ENCODE measurements at places on chromosomes 12 and 14. TPM values are rescaled to one million over a fixed set of nuclear protein-coding genes. Genes with fewer than 3 reads are reported as not detected.
A peak's percentile ranks its signal among the peaks of the same experiment; 100 is the strongest.

- peak; percentile 2 for DNase-seq
- no peak overlapping the region for H3K27ac ChIP-seq
- H3K4me3 ChIP-seq: no peak overlapping the region
- no peaks in the 10 kb centered on the region for H3K36me3 ChIP-seq
Observed at GRCh38 chr12:65152012-65152411, 17.4 kb upstream of the LEMD3 start.

- H3K4me3 ChIP-seq: no peak overlapping the region
- no peak overlapping the region for H3K27ac ChIP-seq
- DNase-seq: no peak
- H3K27me3 ChIP-seq: no peaks in the 10 kb centered on the region
Observed at GRCh38 chr12:47245623-47246022, 165.9 kb upstream of the AMIGO2 start.

PAX9 gene
- total RNA-seq: not detected

DNA sequence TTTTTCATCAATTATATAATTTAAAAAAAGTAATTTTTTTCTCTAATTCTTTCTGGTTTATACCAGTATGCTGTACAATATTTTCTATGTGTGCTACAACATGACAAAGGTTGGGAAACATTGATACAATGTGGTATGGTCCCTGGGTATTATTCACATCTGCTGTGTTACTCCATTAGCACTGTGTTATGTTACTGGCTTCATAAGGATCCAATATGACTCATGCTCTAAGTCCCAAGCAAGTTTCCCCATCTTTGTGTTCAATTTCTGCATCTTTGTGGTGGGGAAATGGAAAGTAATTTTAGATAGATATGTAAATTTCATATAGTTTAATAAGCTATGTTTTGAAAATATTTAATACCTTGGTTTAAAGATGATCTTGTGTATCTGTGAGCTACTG, 35.8 kb downstream of the FBXO33 start:
- H3K4me1 ChIP-seq: no peaks in the 10 kb centered on the region
- peaks cover 34% of the 10 kb centered on the region for H3K36me3 ChIP-seq
- no peak for DNase-seq
- no peaks in the 10 kb centered on the region for H3K27me3 ChIP-seq

RTRAF gene
- 258 TPM for total RNA-seq

DNA sequence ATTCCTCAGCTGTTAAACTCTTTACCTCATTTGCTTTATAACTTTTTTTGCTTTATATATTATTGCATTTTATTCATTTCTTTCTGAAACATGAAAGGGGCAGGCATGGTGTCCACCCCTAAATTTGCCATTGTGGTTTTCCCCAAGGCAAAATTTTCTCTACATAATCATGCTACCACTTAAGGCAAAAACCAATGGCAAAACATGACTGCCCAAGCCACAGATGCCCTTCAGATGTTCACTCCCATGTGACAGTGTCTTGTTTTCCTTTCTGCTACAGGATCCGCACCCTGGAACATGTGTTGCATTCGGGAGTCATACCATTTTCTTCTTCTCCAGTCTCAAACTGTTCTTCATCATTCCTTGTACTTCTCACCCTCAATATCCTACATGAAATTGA, 28.3 kb downstream of the TTC5 start:
- no peaks in the 10 kb centered on the region for H3K27me3 ChIP-seq
- H3K27ac ChIP-seq: no peak overlapping the region
- no peak overlapping the region for H3K4me3 ChIP-seq
- peaks cover 18% of the 10 kb centered on the region for H3K4me1 ChIP-seq

GRCh38 chr12:50545786-50546185, 41.0 kb downstream of the DIP2B start:
- no peak for DNase-seq
- no peaks in the 10 kb centered on the region for H3K27me3 ChIP-seq
- peaks cover 76% of the 10 kb centered on the region for H3K4me1 ChIP-seq
- H3K4me3 ChIP-seq: no peak overlapping the region
- peak overlapping the region; percentile 78 for H3K27ac ChIP-seq

DNA sequence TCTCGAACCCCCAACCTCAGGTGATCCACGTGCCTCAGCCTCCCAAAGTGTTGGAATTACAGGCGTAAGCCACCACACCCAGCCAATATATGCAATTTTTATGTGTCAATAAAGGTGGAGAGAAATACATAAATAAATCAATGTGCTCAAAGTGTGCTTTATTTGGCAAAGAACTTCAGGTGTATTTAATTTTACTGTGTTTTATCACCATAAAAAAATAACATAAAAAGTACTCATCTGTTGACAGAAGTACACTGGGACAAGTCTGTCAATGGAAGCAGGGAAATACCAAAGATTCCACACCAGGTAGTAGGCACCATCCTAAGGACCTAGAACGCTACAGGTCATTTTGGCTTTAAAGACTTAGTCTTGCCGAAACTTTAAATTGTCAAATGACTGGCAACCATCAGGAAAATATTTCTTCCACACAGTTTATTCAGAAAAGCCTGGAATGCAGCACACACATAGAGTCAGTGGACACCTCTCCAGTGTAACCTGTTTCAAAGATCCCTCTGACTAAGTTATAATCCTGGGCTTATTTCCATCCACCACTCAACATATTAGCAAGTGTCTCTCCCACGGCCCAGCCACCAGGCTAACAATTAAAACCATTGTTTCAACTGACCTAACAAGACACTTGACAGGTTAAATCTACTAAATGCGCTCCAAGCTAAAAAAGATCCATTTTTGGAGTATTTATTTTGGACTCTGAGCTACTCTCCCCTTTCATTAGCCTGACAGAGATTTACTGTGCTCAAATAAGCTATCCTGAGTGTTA, 4.2 kb downstream of the ERO1A start:
- no peak overlapping the region for H3K4me3 ChIP-seq
- no peaks in the 10 kb centered on the region for H3K36me3 ChIP-seq
- H3K27ac ChIP-seq: peak overlapping the region; percentile 12

DNA sequence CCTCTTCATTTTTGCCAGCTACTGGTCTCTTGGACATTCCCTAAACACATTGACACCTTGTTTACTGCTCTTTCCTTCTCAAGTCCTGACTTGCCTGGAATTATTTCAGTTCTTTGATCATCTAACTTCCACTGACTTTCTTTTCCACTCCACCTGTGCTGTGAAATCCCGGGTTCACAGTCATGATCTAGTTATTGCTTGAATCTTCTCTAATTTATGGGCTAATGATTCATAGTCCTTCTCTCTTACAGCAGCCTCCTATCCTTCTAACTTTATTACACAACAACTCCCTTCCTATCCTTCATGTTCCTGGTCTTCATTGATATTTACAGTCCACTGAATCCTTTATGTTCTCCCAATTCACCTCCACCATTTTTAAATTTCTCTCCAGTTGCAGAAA, 260.1 kb downstream of the C12orf75 start:
- H3K27ac ChIP-seq: no peak overlapping the region
- H3K4me1 ChIP-seq: no peaks in the 10 kb centered on the region
- 0 out of 3 replicates have a peak, but pooled peaks cover 8% of the 10 kb centered on the region for H3K27me3 ChIP-seq
- H3K36me3 ChIP-seq: no peaks in the 10 kb centered on the region

GRCh38 chr12:21823581-21823980, 49.1 kb upstream of the KCNJ8 start:
- no peaks in the 10 kb centered on the region for H3K27me3 ChIP-seq
- no peak overlapping the region for H3K4me3 ChIP-seq
- H3K36me3 ChIP-seq: no peaks in the 10 kb centered on the region
- DNase-seq: no peak
- H3K27ac ChIP-seq: no peak overlapping the region

TAS2R9 gene
- total RNA-seq: 0.11 TPM

KRT73 gene
- not detected for total RNA-seq

AGAP2 gene
- 0.81 TPM for total RNA-seq

SPTB gene
- not detected for total RNA-seq

- peaks cover 58% of the 10 kb centered on the region for H3K4me1 ChIP-seq
- peak overlapping the region; percentile 94 for H3K27ac ChIP-seq
- peak overlapping the region; percentile 86 for H3K4me3 ChIP-seq
Observed at GRCh38 chr14:49621114-49621881, 699 bp downstream of the MGAT2 start.

GRCh38 chr12:116524964-116525379, 34.2 kb upstream of the MAP1LC3B2 start:
- H3K27ac ChIP-seq: no peak overlapping the region
- H3K4me3 ChIP-seq: no peak overlapping the region
- peaks cover 14% of the 10 kb centered on the region for H3K4me1 ChIP-seq
- no peak for DNase-seq
- no peaks in the 10 kb centered on the region for H3K36me3 ChIP-seq

DNA sequence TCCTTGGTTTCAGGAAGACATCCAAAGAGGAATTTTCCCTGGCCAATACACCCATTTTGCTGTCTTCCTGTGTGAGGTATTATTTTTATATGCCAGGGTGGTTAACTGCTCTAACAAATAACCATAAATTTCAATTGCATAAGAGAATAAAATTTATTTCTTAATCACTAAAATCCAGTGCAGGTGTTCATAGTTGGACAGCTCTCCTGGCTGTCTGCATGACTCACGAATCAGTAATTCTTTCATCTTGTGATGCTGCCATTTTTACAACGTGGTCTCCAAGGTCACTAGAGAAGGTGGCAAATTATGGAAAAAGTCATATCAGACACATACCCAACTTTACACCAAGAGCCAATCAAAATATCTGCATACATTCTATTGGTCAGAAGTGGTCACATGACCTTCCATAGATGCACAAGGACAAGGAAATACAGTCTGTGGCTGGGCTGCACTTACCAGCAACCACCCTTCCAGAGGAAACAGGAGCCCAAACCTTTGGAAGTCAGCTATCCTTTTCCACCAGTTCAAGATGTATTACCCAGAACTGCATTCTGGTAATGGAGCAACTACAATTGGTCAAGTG, 193.5 kb upstream of the PLEKHG7 start:
- no peak overlapping the region for H3K27ac ChIP-seq
- H3K36me3 ChIP-seq: no peaks in the 10 kb centered on the region
- H3K4me3 ChIP-seq: no peak overlapping the region
- H3K27me3 ChIP-seq: no peaks in the 10 kb centered on the region
- no peak for DNase-seq

DNA sequence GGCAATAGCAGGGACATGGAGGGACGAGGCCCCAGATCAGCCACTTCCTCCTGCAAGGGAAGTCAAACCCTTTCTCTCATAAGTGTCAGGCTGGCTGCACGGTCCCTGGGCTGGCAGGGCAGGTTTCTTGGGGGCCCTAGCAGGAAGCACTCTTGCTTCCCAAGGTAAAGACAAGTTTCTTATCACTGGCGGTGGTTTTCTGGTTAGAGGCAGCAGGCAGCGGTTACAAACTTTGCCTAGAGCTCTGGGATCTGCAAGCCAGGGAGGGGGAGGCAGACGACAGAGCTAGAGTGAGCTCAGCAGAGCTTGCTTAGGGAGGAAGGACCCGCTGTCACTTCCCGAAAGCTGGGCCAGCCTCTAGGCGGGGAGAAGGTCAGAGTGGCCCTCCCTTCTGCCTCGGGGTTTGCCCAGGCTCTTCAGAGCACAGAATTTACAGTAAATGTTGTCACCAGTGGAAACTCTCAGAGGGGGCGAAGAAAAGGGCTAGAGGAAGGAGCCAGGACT, 20.4 kb downstream of the BATF start:
- H3K27ac ChIP-seq: no peak overlapping the region
- no peaks in the 10 kb centered on the region for H3K36me3 ChIP-seq
- H3K4me3 ChIP-seq: peak overlapping the region; percentile 38
- no peak for DNase-seq
- peaks cover 34% of the 10 kb centered on the region for H3K4me1 ChIP-seq

GRCh38 chr12:119229837-119230236, 51.1 kb downstream of the HSPB8 start:
- H3K4me1 ChIP-seq: no peaks in the 10 kb centered on the region
- H3K27me3 ChIP-seq: no peaks in the 10 kb centered on the region
- H3K27ac ChIP-seq: no peak overlapping the region
- peak; percentile 55 for DNase-seq
- no peaks in the 10 kb centered on the region for H3K36me3 ChIP-seq

GRCh38 chr14:21768116-21768874, 94.7 kb upstream of the OR4E1 start:
- no peaks in the 10 kb centered on the region for H3K36me3 ChIP-seq
- no peak overlapping the region for H3K4me3 ChIP-seq
- peak; percentile 42 for DNase-seq
- H3K4me1 ChIP-seq: 0 out of 2 replicates have a peak, but pooled peaks cover 4% of the 10 kb centered on the region

- H3K27me3 ChIP-seq: peaks cover 37% of the 10 kb centered on the region
- H3K36me3 ChIP-seq: no peaks in the 10 kb centered on the region
- DNase-seq: no peak
- no peak overlapping the region for H3K4me3 ChIP-seq
- no peaks in the 10 kb centered on the region for H3K4me1 ChIP-seq
Observed at GRCh38 chr12:130650131-130650530, 66.0 kb downstream of the RIMBP2 start.

LRP1-AS gene
- total RNA-seq: not detected

- H3K4me3 ChIP-seq: no peak overlapping the region
- DNase-seq: no peak
- no peaks in the 10 kb centered on the region for H3K27me3 ChIP-seq
- H3K36me3 ChIP-seq: no peaks in the 10 kb centered on the region
- H3K27ac ChIP-seq: no peak overlapping the region
Observed at GRCh38 chr12:90166671-90167070, 458.0 kb upstream of the ATP2B1 start.

- no peak overlapping the region for H3K27ac ChIP-seq
- no peak for DNase-seq
- H3K36me3 ChIP-seq: no peaks in the 10 kb centered on the region
- H3K27me3 ChIP-seq: no peaks in the 10 kb centered on the region
- H3K4me1 ChIP-seq: no peaks in the 10 kb centered on the region
- no peak overlapping the region for H3K4me3 ChIP-seq
Observed at GRCh38 chr12:31599053-31599452, 8.1 kb upstream of the DENND5B start.

ARID2 gene
- total RNA-seq: 15.9 TPM

MIS18BP1 gene
- total RNA-seq: 54.6 TPM

DNA sequence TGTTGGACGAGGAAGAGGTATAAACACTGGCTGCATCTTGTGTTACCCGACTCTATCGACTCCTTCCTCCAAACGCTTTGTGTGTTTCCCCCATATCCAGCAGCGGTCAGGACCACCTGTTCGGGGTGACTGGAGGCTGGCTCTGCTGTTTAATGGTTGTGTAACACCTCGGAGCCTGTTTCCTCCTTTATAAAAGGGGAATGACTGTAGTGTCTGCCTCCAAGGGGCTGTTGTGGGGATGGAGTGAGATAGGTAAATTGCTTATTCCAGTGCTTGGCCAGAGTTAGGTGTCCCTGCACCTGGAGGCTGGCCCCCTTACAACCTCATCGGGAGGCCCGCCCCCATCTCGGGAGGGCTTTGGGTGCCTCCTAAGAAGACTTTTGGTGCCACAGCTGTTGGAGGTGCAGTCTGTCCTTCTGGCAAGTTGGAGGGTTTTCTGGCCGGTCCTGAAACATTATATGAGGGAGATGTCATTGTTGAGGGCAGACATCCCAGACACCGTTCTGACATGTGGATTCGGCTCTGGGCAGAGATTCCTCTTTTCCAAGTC, 1.1 kb downstream of the MLXIP start:
- no peaks in the 10 kb centered on the region for H3K27me3 ChIP-seq
- H3K4me3 ChIP-seq: peak overlapping the region; percentile 56
- no peak for DNase-seq
- H3K27ac ChIP-seq: no peak overlapping the region
- H3K36me3 ChIP-seq: peaks cover 2% of the 10 kb centered on the region

Data from HepG2 (cell line).